ENCODE measurements at places on chromosomes 1 and 21.

- no peak for DNase-seq
Measured at GRCh38 chr21:31961027-31961426, 88.2 kb downstream of the HUNK start.

DNA sequence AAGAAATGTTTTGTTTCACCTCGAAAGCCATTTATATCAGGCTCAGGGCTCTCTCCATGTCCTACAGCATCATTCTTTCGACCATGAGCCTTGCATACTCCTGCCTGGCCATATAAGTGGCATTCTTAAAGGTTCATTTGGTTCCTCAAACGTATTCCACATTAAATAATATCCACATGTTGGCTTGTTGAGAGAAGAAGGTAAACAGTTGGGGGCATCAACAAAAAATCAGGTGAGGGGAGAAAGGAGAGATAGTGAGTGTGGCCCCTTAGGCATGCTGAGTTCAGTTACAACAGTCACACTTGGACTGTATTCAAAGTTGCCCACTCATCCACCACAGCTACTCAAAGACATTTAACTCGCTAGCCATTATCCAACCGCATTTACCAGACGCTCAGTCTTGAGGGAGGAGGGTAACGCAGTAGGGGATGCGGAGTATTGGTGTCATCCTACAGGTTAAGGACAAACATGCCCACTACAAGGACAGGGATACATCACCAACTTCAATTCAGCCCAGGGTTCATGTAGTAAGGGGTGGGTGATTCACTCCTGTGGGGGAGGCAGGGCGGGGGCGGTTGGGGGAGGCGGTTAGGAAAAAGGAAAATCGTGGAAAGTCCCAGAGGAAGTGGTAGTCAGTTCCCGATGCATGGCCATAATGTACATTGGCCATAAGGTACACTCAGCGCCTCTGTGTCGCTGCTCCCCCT lies 1.4 kb downstream of the ZNF697 start:
- peak; percentile 20 for DNase-seq

DNA sequence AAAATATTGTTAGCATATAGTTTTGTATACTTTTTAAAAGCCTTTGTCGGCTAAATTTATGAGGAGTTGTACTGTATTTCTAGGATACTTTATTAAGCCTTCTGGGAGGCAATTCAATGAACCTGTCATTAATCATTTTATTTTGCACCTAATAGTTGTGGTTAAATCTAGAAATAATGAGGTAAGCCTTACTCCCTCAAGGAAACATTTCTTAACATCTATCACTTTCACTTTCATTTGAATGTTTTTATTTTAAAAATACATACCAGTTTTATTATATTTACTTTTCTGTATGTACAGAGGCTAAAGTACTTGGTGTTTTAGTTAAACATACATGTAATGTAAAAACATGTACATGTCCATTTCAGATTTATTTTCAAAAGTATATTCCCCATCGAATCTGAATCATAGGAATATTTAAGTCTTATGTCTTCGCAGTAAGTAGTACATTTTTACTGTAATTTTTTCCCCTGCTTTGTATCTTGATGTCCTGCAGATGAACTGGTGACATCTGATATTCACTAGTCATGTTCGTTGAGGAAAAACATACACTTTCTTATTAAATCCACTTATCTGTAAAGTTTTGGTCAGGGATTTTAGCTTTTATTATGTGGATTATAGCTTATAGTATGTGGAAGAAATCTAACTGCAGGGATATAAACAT lies 82.8 kb downstream of the DISP1 start:
- DNase-seq = no peak

DNA sequence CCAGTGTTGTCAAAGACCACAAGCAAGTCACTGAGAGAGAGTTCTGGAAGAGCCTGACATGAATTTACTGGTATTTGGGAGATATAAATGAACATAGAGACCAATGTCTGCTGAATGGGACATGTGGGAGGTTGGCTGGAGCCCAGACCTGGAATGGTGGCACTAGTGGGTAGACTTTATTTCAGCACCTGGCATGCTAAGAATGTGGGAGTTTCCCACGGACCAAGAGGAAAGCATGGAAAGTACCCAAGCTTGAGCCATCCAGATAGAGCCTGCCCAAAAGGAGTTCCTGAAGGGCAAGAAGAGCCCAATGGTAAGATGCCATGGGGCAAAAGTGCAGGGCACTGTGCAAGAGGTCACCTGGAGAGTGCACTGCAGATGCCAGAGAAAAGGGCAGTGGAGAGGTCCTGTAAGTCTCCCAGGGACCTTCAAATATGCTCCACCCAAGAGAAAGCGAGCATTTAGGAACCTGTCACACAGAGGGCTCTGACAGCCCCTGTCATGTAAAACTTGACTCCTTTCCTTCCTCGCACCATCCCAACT lies 8.1 kb upstream of the ZNF687 start:
- DNase-seq = no peak

DNA sequence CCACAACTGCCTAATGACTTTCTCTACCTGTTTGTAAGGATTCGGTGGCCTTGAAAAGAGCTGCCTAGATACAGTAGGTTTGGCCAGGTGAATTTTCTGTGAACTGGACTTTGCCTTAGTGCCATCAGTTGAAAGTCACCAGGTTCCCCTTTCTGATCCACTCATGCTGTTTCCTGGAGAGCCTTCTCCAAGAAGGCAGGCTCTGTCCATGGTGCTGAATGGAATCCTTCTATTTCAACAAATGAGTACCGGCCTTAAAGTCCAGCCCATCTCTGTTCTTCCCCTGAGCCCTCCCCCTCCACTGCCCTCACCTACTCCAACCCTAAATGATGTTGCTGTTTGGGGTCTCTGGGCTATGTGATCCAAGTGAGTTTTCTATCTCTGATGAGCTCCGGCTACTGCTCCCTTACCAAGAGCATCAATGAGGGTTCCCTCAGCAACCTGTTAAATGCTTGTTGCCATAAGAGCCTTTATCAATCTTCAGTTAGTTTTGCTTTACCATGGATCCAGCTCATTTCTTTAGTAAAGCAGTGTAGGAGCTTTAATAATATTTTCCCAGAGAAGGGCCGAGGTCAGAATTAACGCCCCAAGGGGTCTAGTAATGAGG lies 500.4 kb downstream of the PTPRU start:
- peak; percentile 79 for DNase-seq

- DNase-seq = no peak
Measured at GRCh38 chr1:183124259-183124658, 61.8 kb upstream of the LAMC2 start.

DNA sequence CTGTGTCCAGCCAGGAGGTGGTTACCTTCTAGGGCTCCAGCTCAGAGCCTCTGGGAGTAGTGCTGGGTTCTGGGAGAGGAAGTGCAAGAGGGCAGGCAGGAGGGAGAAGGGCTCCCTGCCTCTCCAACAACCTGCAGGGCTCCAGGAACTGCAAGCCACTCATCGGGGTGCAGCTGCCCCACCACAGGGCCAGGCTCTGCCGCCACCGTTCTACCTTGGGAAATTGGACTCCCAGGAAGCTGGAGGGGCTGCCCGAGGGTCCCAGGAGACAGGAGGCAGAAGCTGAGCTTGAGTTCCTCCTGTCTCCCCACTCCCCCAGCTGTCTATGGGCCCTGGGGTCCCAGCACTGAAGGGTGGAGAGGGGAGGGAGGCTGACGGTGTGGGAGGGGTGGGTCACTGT lies 7.4 kb upstream of the PRDM16 start:
- no peak for DNase-seq

- DNase-seq = no peak
Measured at GRCh38 chr1:78650114-78650660, 556 bp downstream of the IFI44 start.

DNA sequence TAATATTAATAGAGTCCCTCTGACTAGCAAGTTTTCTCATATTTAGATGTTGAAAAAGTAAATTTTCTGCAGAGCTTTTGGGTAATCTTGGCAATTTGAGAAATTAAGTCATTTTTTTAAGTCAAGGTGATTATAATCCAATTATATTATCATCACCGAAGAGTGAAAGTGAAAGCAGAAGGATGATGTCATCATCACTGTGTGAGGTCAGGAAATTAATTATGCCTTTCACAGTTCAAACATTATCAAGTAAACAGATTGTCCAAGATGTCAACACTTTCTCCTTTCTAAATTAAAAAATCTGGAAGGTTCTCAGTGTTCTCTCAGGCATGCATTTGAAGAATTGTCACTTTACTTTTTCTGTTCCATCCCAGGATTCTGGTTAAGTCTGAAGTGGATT lies 296.0 kb downstream of the TBX15 start:
- no peak for DNase-seq

- no peak for DNase-seq
Measured at GRCh38 chr1:53069663-53070327, 7.8 kb downstream of the PODN start.

GRCh38 chr21:39064325-39065012 lies 118.8 kb downstream of the PSMG1 start:
- DNase-seq = no peak

- peak; percentile 20 for DNase-seq
Measured at GRCh38 chr1:70360321-70360720, 5.8 kb upstream of the ANKRD13C start.

DNA sequence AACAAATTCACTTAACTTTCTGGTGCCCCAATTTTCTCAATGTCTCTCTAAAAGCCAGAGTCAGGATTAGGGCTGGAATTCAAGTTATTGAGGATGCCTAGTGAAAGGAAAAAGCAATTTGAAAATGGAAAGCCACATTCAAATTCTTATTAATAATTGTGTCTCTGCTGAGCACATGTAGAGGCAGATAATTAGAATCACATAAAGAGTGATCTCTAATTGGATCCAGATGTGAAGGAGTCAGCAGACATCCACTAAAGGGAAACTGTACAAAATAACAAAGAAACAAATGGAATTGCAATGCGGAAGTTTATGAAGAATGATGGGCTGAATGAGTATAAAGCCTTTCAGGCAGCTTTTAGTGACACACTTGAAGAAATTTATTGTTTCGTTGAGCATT lies 482.6 kb downstream of the TTLL7 start:
- no peak for DNase-seq

DNA sequence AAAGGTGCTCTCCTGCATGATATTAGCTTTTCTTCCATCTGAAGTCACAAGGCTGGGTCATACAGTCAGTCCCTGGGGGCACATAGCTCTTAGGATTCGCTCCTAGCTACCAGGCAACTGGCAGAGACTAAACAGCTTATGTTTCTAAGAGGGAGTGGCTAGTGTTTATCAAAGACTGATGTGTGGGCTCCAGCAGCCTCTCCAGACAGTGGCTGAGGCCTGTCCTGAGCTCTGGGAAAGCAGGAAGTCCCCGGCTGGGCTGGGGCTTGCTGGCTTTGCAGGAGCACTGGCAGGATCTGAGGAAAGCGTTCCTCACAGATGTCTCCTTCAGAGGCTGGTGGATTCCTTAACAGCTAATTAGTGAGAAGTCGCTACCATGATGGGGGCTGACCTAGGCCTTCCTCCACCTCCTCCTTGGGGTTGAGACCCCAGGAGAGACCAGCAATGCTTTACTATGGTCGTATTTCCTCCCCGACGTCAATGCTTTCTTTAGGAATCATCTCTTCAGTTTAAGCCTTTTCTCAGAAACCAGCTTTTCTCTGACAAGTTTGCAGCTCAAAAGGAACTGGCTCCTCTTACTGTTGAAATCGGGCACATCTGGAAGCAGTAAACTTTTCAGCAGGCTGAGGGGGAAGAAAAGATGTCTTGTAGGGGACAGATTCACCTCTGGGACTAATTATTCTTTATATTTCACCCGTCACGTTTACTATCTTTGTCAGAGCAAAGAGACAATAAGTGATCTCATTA lies 33.5 kb upstream of the HHAT start:
- peak; percentile 52 for DNase-seq

DNA sequence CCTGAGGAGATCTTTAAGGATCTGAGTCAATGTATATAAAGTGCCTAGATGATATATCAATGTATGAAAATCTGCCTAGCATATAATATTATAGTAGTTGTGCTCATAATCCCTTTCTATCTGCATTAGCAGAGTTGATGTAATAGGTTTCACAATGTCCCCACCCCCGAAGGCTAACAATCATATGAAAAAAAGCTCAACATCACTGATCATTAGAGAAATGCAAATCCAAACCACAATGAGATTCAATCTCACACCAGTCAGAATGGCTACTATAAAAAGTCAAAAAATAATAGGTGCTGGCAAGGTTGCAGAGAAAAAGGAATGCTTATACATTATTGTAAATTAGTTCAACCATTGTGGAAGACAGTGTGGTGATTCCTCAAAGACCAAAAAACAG lies 147.8 kb upstream of the DPT start:
- no peak for DNase-seq

- DNase-seq = no peak
Measured at GRCh38 chr1:49226758-49227157, 450.1 kb upstream of the BEND5 start.

GRCh38 chr1:217322834-217323233 lies 308.1 kb downstream of the GPATCH2 start:
- no peak for DNase-seq

- no peak for DNase-seq
Measured at GRCh38 chr21:18253799-18254198, 9.2 kb downstream of the CHODL start.

- no peak for DNase-seq
Measured at GRCh38 chr1:7222695-7223015, 437.4 kb downstream of the CAMTA1 start.

GRCh38 chr21:24014381-24014780 lies 1592.9 kb downstream of the MRPL39 start:
- no peak for DNase-seq

GRCh38 chr1:236685917-236686814 lies at the start of gene ACTN2:
Gene ACTN2 (plus strand): TSS chr1:236686499. CDS start chr1:236686674, 175 bp downstream.
- DNase-seq = peak; percentile 85

- DNase-seq = no peak
Measured at GRCh38 chr21:38244407-38244787, 12.4 kb upstream of the KCNJ15 start.

DNA sequence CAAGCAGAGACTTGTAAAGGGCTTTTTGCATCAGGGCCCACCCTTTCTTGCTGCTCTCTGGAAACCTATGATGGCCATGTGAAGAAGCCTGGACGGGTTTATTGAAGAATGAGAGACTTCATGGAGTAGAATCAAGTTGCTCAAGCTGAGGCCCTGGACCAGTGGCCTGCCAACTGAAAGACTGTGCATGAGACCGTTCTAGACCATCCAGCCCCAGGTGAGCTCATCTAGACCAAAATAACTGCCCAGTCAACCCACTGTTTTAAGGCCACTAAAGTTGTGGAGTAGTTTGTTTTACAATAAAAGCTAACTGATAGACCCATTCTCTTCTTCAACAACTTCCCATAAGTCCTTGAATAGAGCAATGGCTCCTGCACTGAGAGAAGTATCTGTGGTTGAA lies 11.8 kb upstream of the ENAH start:
- DNase-seq = no peak

- DNase-seq = no peak
Measured at GRCh38 chr21:28374881-28375280, 617.8 kb downstream of the LTN1 start.

GRCh38 chr21:37582590-37582989 lies 216.0 kb downstream of the DYRK1A start:
- peak; percentile 73 for DNase-seq

GRCh38 chr1:186143481-186143880 lies 231.6 kb downstream of the TPR start:
- DNase-seq = no peak

- peak; percentile 44 for DNase-seq
Measured at GRCh38 chr1:235783148-235783776, 83.4 kb downstream of the LYST start.

- DNase-seq = no peak
Measured at GRCh38 chr1:226690460-226690982, 48.6 kb downstream of the ITPKB start.
